ENCODE measurements at places on chromosomes 2 and 18.

- DNase-seq, result no peak
Observed at GRCh38 chr18:48027401-48027963, 97.0 kb upstream of the SMAD2 start.

- DNase-seq, result no peak
Observed at GRCh38 chr2:101306410-101306809, 2.1 kb downstream of the RNF149 start.

- DNase-seq, result no peak
Observed at GRCh38 chr18:55743736-55744135, 155.7 kb upstream of the TCF4 start.

- DNase-seq, result no peak
Observed at GRCh38 chr2:44112096-44112495, 56.6 kb upstream of the PPM1B start.

DNA sequence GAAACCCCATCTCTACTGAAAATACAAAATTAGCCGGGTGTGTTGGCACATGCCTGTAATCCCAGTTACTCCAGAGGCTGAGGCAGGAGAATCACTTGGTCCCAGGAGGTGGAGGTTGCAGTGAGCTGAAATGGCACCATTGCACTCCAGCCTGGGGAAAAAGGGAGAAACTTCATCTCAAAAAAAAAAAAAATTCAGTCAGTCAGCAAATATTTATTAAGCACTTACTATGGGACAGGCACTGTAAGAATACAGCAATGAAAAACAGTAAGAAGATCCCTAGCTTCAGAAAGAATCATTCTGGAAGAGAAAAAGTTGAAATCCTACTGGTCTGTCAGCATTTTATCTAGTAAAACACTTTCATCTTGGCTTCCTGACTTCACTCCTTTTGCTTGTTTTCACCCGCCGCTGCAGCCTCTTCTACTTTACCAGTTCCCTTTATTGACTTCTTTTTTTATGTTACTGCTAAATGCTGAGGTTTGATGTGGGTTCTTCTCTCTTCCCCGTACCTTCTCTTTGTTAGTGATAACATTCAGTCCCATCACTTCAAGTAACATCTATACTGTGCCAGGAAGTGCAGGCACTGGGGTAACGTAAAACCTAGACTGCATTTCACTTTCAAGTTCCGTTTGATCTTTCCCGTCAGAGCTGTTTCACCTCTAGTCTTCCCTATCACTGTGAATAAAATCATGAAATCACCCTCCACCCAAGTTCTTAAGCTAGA, 10.8 kb upstream of the TAF4B start:
- no peak for DNase-seq

DNA sequence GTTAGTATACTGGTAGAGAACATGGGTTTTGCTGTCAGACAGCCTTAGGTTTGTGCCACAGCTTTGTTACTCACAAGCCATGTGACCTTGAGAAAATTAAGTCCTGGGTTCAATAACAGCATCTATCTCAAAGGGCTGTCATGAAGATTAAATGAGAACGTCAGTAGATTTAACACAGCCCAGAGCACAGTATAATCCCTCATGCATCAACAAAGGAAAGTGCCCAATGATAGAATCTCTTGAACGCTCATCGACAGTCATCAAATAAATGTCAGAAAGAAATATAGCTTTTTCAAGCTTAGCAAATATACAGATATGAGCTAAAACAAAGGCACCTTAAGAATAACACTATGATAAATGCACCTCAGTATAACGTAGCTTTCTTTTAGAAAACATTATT, 22.3 kb downstream of the CUL3 start:
- DNase-seq, result peak; percentile 47

DNA sequence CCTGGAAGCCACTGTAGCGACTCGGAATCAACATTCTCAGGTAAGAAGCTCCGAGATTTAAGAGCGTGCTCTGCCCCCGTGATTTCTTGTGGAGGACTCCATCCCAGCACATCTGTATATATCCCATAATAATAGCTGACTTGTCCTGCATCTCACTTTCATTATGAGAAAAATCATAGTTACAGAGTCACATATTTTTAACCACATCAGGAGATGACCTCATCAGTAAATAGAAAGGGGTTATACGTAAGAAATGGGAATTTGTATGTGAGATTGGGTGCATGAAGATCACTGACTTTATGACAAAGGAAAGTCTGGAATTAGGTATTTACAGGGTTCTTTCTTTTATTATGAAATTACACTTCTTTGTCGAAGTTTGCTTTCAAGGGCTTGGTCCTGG, 16.4 kb upstream of the TMEM18 start:
- peak; percentile 15 for DNase-seq
